Daoy (cell line): ENCODE measurements at places on chromosomes 4 and X. TPM values are rescaled to one million over a fixed set of nuclear protein-coding genes. Genes with fewer than 3 reads are reported as not detected.

The TEX13A gene
- not detected in 2 replicates for total RNA-seq

The HTRA3 gene
- 0.11 and 0.27 TPM in 2 replicates for total RNA-seq

The SSX3 gene
- 1.1 TPM in 1 of 2 replicates, not detected in the other for total RNA-seq

The RTL5 gene
- 0.18 and 0.86 TPM in 2 replicates for total RNA-seq

The LEF1 gene
- 17.1 and 19.7 TPM in 2 replicates for total RNA-seq

The GAGE12H gene
- total RNA-seq: not detected in 2 replicates

- peak; percentile 35 for DNase-seq
Measured at GRCh38 chr4:159508917-159509500, 406.1 kb downstream of the RAPGEF2 start.

DNA sequence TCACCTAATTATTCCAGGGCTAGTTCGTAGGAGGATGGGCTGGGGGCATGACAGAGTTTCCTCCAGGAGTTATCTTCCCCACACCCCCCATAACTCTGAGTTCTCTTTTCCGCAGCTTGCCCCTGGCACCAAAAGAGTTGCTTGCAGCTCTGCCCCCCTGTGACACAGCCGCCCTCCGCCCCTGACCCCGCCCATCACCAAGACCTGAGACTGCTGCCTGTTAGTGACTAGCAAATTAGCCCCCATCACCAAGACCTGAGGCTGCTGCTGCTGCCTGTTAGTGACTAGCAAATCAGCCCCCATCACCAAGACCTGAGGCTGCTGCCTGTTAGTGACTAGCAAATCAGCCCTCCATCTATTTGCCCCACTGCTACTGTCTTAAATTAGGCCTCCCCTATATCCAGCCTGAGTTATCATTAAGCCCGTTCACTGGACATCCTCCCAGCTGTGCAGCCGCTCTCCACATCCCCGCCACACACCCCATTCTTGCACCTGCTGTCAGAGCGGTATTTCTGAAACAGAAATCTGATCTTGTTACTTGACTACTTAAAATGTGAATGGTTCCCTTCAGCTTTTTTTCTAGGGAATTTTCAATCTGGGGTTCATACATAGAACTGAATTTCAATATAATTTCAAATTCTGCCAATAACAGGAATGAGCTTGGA, 1.5 kb upstream of the PAPSS1 start:
- DNase-seq: no peak

- DNase-seq: no peak
Measured at GRCh38 chr4:26204911-26205370, 115.9 kb upstream of the RBPJ start.

DNA sequence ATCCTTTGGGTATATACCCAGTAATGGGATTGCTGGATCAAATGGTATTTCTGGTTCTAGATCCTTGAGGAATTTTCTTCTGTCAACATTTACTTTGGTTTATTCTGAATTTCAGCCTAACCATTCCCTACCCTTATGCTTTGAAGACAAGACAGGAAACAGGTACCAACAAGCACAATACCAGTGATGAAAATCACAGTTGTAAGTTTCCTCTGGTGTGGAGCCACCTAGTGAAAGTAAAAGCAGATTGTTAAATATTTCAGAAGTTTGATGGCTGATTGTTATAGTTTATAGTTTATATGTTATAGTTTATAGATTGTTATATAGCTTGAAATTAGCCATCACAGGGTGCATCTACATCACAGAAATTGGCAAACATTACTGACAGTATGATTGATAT, 104.5 kb upstream of the AGA start:
- no peak for DNase-seq

- no peak for DNase-seq
Measured at GRCh38 chr4:11469650-11470437, 41.1 kb upstream of the HS3ST1 start.

- no peak for DNase-seq
Measured at GRCh38 chrX:51759055-51759839, 16.0 kb downstream of the GSPT2 start.

GRCh38 chr4:76207549-76207948, 6.1 kb downstream of the SCARB2 start:
- DNase-seq: no peak

DNA sequence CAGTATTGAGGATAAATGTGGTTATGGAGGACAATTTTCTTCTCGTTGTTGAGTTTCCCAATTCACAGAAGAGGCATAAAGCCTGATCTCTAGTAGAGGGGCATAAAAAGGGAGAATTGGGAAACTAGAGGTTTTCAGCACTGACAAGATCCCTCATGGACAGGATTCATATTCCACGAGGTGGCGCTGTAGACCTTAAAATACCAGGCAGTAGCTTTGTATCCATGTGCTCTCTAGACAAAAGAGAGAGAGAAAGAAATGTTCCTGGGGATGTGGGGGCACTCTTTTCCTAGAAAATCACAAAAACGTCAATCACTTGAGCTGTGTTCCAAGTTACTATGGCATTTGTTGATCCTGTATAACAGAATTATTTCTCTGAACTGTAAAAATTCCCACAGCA, 128.3 kb downstream of the MAGEE1 start:
- DNase-seq: no peak

- DNase-seq: no peak
Measured at GRCh38 chrX:1434871-1435240, 17.9 kb downstream of the ASMTL start.

DNA sequence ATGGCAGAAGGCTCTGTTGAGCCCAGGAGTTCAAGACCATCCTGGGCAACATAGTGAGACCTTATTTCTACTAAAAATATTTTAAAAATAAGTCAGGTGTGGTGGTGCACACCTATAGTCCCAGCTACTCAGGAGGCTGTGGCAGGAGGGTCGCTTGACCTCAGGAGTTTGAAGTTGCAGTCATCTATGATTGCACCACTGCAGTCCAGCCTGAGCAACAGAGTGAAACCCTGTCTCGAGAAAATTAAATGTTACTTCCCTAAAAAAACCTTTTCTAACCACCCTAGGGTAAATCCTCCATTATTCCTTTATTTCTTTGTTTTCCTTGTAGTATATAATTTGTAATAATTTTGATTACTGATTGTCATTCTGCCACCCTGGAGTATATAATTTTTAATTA, 7.9 kb downstream of the FAM200B start:
- peak; percentile 11 for DNase-seq

DNA sequence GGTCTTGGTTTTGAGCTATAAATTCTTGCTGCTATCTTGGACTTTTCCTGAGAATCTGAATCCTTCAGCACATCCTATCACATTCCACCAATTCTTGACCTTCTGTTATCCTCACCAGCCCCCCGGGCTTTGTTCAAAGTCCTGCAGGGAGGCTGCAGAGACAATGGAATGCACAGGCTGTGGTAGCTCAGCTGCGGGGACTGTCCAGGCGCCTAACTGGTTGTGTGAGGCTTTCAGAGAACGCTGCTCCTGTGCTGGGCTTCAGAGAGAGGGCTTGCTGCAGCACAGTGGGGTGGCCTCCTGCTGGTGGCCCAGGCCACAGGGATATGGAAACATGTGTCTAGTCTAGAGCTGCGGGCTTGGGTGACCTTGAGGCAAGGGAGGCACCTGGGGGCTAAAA, 196.3 kb upstream of the GATB start:
- DNase-seq: no peak

- peak; percentile 75 for DNase-seq
Measured at GRCh38 chrX:100643956-100644860, at the start of gene SRPX2. SRPX2 (plus strand) TSS chrX:100644199; CDS start chrX:100646323, 2,124 bp downstream.
